ENCODE measurements at places on chromosomes 16 and 17. TPM values are rescaled to one million over a fixed set of nuclear protein-coding genes. Genes with fewer than 3 reads are reported as not detected.

- DNase-seq: no peak
Measured at GRCh38 chr17:76155988-76156661, 15.1 kb upstream of the FOXJ1 start.

- DNase-seq: no peak
Measured at GRCh38 chr17:74287031-74287602, 13.1 kb downstream of the DNAI2 start.

DNA sequence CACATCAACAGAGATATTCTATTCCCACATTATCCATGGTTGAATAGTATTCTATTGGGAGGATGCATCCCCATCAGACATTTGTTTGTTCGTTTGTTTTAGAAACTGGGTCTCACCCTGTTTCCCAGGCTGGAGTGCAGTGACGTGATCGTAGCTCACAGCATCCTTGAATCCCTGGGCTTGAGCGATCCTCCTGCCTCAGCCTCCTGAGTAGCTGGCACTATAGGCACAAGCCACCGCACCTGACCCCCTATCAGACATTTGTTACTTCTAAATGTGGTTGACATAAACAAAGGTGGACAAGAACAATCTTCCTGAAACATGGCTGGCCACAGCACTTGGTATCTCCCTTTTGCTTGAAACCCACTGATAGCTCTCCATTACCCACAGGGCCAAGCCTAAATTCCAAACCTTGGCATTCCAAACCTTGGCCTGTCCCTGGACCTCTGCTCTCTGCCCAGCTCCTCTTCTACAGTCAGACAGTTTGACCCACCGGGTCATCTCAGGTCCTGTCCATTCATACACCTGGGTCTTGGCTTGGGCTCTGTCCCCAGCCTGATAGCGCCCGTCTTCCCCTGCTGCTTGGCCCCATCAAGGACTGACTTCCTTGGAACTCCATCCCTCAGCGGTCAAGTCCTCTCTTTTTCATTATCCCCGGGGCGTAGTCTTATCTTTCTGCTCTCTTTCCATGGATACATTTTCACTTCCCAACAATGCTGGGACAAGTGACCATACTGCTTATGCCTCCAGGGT is 1.5 kb upstream of the PRR29 start:
- DNase-seq: no peak

GRCh38 chr16:57624044-57624688 is 4.3 kb upstream of the ADGRG1 start:
- no peak for DNase-seq

DNA sequence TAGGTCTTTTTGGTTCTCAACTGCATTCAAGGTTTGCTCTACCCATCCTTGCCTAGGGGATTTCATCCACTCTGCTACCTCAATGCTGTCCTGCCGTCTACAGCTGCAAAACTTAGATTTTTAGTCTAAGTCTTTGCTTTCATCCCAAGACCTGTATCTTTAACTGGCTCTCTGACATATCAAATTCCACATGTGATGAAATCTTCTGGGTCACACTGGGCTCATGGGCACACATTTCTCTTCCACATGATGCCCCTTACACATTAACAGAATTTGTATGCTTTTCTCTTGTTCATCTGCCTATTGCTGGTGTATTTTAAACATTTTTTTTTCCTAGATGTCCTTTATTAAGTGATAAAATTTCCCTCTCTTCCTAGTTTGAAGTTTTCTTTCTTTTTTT is 39.6 kb downstream of the MAF start:
- no peak for DNase-seq

DNA sequence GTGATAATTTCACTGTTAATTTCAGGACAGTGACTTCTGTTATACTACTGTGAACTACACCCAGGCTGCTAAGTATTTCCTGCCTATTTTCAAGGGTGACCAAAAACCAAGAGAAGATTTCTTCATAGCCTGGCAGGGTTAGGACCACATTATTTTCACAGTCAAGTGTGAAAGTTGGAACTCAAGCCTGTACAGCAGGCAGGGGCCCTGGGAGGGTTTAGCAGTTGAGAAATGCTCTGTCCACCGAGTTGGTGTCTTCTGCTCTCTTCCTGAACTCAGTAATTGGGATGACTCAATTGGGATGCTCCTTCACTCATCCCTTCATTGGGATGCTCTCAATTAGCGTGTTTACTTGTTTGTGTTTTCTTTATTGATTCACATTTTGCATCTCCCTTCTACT is 347.3 kb upstream of the CDH11 start:
- DNase-seq: no peak

- DNase-seq: no peak
Measured at GRCh38 chr16:2960183-2961010, 3.7 kb upstream of the KREMEN2 start.

GRCh38 chr16:64412578-64413280 is 709.1 kb downstream of the CDH11 start:
- peak; percentile 75 for DNase-seq

Gene PTX4
- total RNA-seq: not detected

DNA sequence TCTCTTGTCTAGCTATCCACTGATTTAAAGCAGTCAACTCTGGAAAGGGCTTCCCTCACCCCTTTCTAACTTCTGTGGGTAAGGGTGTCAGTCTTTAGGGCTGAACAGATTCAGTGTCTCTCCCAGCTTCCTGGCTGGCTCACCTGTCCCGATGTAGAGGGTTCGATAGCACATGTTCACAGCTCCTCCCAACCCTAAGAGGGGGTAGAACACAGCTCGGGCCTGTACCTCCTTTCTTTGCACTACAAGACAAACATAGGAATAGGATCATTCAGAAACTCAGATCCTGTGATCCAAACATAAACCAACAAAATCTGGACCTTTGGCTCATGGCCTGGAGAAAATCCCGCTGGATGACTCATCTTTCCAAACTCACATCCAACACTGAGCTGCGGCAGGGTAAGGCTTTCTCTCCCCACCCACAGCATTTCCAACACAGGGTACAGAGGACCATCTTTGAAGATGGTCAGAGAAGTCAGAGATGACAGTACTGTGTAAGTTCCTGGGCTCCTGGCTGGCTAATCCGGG is 5.8 kb upstream of the DHRS13 start:
- peak; percentile 61 for DNase-seq

- DNase-seq: no peak
Measured at GRCh38 chr17:82910041-82910481, 70.2 kb upstream of the ZNF750 start.

All from HFFc6 (cell line).